Activated T-cell treated with anti-CD3 and anti-CD28 coated beads for 48 hours (primary cell): ENCODE measurements at places on chromosomes 5 and 9.

GRCh38 chr9:86624630-86625029 is 270.4 kb upstream of the TUT7 start:
- DNase-seq = no peak

DNA sequence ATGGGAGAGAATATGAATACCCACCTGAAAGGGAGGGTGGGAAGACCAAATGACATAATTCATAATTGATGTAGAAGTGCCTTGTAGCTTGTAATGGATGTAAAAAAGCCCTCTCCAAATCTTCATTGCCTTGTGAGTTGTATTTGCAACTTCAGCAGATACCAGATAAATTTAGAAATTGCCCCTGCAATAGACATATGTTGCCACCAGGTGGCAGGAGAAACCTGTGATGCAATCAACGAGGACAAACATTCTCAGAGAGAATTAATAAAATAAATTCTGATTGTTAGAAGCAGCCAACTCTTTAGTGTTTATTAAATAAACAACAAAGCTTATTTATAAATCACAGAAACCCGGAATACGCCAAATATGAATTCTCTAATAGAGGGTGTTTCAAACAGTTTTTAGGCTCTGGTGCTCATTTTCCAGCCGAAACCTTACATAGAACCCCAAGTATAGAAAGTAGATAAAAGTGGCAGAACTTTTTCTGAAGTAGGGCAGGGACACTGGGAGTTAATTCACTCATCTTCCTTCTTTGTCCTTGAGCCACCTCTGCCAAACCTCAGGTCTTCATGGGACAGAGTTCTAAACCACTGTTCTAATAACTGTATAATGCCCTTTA is 147.8 kb downstream of the TMEM38B start:
- no peak for DNase-seq

DNA sequence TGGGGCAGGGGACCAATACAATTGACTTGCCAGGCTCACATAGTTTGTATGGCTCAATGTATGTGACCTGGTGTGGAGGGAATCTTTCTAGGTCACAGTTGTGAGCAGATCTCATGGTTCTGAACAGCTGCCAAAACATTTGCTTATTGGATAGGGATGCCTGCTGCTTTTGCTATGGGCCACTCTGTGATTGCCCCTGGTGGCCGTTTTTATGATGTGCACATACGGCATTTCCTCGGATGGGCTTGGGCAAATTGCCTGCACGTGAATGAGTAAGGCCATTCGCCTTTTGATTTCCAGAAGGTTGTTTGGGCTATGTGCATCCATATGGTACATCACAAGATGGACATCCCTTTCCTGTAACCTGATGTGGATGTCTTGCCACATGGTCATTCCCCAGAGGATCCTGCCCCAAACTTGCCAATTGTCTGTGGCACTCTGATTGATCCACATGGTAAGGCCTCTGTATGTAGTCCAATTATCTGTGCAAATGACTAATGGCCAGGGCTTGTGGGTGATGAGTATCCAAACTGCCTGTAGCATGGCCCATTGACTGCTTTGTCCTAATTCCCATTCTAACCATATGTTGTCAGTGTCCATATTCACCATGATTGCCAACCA is 10.7 kb upstream of the SLC22A4 start:
- no peak for DNase-seq

- no peak for DNase-seq
These were observed 31.5 kb downstream of the RAPGEF1 start for GRCh38 chr9:131708226-131709002.

DNA sequence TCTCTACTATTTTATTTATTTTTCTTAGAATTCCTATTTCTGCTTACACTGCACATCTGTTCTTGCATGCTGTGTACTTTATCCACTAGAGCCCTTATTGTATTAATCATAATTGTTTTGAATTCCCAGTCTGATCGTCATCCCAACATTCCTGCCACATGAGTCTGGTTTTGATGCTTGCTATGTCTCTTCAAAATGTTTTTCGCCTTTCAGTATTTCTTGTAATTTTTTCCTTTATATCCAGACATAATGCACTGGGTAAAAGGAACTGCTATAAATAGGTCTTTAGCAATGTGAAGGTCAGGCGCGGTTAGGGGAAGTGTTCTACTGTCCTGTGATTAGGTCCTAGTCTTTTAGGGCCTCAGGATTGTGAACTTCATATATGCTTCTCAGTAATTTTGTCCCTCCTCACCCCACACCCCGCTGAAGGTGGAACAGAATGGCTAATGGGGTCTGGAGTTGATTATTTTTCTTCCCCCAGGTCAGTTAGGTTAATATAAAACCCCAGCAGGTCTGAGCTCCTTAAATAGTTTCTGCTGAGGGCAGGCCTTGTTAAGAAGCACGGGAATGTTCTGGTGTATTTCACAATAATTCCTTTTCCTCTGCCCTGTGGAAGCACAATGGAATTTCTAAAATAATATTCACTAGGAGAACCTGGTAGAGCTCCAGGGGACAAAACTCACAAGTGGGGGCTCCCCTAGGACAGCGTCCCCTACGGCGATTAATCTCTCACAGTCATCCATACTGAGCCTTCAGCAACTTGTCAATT is 146.6 kb upstream of the TUT7 start:
- DNase-seq = no peak
